Right renal pelvis (tissue), 4 donors: ENCODE measurements at places on chromosomes 5 and 9.

DNA sequence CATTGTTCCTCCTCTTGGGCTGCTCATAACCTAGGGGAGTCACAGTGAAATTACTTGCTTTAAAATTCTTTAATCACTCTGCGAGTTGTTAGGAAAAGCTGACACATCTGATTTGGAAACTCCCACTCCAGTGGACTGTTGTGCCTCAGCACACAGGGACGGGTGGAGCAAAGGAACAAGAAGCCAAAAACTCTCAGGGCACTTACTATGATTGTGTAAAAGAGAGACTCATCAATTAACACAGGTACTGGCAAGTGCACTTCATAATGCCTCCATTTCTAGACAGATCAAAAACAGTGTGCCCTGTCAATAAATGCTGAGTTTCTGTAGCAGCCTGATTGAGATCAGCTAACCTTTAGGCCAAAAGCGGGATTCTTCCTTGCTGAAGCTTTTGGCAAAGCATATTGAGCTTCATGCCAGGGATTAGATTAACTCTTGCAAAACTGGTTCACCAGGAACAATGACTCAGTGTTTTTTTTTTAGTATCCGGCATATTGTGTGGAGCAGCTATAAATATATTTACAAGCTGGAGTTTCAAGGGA lies 55.9 kb downstream of the TMC1 start:
- DNase-seq = no peak

- DNase-seq = no peak
Observed at GRCh38 chr9:77966718-77967117, 64.9 kb downstream of the GNAQ start.

DNA sequence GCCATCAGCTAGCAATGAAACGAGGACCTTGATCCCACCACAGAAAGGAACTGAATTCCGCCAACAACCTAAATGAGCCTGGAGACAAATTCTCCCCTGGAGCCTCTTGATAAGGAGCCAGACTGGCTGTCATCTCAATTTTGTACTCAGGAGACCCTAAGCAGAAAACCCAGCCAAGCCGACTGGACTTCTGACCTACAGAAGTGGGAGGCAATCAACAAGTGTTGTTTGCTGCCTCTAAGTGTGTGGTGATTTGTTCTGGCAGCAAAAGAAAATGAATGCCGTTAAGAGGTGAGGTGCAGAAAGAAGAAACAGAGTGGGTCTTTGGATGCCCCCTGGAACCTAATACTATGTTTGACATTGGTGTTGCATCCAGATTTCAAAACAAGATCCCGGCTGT lies 72.7 kb upstream of the SPATA31E1 start:
- DNase-seq = no peak

DNA sequence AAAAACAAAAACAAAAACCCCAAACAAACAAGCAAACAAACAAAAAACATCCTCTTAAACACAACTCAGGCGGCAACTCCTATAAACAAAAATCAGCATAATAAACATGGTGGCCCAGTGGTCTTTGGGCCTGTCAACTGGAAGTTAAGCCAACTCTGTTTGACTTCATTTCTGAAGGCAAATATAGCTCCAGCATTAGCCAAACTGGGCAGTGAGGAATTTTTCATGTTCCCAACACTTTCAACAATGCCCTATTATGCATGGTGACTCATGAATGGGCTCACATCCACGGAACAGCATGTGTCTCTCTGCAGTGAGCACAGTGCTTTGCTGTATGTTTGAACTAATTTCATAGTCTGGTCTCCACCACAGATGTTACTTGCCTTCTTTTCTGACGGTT lies 143.9 kb upstream of the STC2 start:
- no peak for DNase-seq

GRCh38 chr5:135386886-135387628 lies 12.0 kb downstream of the MACROH2A1 start:
- no peak for DNase-seq

- no peak for DNase-seq
Observed at GRCh38 chr9:77498891-77499290, 149.2 kb downstream of the GNA14 start.

- no peak for DNase-seq
Observed at GRCh38 chr5:181203093-181203711, 1.8 kb downstream of the TRIM7 start.

DNA sequence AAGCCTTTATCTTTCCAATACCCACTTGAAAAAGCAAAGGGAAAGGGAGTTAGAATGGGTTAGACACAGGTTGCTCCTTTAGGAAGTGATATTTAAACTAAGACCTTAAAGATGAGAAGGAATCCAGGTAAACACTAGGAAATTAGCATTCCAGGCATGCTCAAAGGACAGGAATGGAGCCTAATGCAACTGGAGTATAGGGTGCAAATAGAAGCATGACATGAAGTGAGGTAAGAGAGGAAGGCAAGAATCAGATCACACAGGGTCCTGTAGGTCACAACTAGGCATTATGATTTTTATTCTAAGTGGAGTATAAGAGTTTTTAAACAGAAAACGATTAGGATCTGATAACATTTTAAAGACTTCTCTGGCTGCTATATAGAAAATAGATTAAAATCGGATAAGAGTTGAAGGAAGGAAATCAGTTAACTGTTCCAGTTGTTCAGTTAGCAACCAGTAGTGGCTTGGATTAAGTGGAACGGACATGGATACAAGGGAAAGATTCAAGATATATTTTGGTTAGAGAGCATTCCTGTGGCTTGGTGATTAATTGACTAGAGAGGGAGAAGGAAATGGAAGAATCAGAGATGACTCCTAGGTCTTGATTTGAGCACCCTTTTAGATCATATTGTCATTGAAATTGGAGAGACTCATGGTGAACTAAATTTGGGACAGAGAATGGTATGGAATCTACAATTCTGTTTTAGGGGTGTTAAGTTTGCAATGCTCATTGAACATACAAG lies 95.9 kb downstream of the FBXO4 start:
- no peak for DNase-seq

DNA sequence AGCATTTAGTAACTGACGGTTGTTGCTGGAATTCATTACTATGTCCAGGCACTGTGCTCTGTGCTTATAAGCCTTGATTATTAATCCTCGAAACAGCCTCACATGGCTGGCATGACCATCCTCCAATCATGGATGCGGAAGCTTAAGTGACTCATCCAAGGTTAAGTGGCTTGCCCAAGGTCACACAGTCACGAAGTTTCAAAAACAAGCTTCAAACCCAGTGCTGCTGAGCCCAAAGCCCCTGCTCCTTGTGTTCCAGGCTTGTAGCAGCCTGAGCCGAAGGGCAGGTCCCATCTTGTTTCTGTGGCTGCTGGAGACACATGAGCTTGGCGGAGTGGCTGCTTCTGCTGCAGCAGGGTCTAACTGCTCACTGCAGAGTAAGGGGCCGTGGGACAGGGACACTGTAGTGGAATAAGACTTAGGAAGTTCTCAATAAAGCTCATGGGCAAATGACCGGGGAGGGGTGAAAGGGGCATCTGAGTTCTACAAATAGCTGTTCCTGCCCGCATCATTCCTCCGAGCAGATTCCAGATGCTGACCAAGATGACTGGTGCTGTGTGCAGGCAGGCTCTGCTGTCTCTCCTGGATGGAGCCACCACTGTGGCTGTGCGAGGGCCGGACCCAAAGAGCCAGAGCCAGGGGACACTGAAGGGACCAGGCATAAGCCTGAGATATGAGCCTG lies 32.4 kb downstream of the WHRN start:
- no peak for DNase-seq

DNA sequence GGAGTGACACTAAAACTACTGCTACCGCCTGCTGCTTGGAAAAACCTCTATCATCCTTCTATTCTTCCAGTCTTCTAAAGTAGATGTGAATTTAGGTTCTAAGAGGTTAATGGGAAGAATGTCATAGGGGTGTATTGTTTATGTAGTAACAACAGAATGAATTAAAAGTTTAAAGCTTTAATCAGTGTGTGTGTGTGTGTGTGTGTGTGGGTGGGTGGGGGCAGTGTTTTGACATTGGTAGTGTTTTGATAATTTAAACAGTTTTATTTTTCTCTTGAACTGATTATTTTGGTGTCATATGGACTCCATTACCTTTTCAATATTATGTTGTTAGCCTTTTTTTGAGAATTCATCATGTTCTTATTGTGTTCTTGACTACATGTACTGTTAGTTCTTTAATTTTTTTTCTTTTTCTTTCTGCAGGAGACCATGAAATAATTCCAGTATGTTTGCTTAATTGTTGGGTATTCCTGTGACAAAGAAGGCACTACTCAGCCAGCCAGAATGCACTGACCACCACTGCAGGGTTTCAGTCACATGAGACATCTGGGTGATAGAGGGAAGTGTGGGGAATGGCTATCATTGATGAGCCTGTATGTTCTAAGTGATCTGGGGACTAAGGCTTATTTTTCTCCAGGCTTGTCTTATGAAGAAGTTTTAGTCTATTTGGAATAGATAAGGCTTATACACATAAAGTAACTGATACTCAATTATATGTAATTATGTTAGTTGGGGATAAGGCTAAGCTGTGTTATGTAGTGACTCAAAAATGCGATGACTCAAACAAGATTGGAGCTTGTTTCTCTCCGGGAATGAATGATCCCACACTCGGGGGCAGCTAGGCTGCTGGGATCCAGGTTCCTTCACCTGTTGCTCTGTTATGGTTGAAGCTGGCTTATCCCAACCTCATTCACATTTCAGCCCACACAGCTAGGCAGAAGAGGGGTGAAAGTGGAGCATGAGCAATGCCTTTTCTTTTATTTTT lies 50.2 kb upstream of the ACTBL2 start:
- DNase-seq = no peak

GRCh38 chr5:111364992-111365391 lies 140.8 kb downstream of the CAMK4 start:
- DNase-seq = no peak

DNA sequence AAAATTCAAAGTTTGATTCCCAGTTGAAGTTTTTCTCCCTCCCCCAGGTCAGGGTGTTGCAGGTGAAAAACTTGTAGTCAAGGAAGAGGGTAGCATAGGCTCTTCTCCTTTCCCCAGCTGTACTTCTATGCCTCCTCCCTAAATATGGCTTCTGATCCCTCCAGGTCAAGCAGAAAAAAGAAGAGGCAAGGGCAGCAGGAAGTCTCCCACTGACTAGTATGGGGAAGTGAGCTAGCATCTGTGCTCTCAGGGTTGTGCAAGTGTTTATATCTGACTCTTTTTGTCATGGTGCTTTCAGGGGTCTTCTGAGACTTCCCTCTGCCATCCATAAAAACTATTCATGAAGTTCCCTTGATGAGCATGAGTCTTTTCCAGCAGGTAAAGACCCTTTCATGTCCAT lies 76.0 kb downstream of the ATPSCKMT start:
- no peak for DNase-seq

DNA sequence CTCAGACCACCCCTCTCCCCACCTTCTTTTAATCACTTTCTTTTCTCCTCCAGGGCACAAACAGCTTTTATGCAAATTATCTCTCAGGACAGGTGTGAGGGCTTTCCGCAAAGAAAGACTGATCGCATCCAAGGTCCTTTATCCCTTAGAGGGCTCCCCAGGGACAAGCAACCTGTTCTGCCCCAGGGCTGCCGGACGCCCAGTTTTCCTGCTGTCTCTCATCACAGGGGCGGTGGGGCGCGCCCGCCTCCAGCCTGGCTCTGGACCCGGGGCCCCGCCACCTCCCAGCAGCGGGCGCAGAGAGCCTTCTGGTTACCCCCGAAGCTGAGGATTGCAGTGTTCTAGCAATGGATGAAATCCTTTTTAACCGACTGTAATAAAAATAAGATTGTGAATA lies 266.1 kb downstream of the CWC27 start:
- no peak for DNase-seq

- peak; percentile 12 for DNase-seq
Observed at GRCh38 chr5:153147891-153148623, 342.4 kb upstream of the GRIA1 start.

GRCh38 chr9:19127871-19128500 lies 694 bp upstream of the PLIN2 start:
- no peak for DNase-seq

- no peak for DNase-seq
Observed at GRCh38 chr5:52740007-52740406, 47.7 kb upstream of the ITGA1 start.

- DNase-seq = no peak
Observed at GRCh38 chr9:123028136-123028535, 5.3 kb upstream of the GPR21 start.

DNA sequence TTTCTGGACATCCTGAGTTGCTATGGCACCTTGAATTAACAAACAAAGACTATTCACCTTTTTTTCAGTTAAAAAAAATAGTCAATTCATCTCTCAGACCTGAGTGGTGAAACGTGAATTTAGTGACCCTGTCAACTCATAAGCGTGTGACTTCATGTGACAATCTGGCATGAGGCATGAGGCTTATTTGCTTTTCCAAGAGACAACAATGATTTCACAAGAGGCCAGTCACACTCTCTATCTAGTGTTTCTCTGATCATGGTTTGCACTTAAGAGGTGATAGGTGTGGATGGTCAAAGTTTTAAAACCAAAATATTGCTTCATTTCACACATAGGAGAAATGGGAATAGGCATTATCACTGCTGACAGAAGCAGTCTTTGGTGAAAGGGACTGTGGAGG lies 559.6 kb upstream of the ACO1 start:
- no peak for DNase-seq

GRCh38 chr9:113493203-113493520 lies 29.6 kb downstream of the RGS3 start:
- no peak for DNase-seq

DNA sequence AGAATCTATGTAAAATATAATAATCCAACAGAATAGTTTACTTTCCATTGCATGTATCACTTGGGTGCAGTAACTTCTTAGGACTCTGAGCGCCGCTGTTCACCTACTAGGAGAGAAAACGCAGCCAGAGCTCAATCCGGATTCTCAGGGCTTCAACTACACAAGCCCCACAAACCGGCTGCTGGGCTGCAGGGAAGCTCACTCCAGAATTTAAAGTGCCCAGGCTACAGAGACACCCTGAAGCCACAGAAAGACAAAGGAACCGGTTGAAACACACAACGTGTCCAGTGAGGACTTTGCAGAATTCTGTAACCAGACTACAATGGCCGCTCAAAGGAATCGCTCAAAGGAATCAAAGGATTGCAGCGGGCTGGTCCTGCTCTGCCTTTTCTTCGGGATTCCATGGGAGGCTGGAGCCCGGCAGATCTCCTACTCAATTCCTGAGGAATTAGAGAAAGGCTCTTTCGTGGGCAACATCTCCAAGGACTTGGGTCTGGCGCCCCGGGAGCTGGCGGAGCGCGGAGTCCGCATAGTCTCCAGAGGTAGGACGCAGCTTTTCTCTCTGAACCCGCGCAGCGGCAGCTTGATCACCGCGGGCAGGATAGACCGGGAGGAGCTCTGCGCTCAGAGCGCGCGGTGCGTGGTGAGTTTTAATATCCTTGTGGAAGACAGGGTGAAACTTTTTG lies at the start of gene PCDHGA10:
Gene PCDHGA10, plus strand, starts transcription at position 134 of the 686 bp plus-strand sequence. Its CDS starts 189 bp downstream, at position 323.
- no peak for DNase-seq

GRCh38 chr5:150618588-150619281 lies 21.7 kb upstream of the SYNPO start:
- DNase-seq = no peak

DNA sequence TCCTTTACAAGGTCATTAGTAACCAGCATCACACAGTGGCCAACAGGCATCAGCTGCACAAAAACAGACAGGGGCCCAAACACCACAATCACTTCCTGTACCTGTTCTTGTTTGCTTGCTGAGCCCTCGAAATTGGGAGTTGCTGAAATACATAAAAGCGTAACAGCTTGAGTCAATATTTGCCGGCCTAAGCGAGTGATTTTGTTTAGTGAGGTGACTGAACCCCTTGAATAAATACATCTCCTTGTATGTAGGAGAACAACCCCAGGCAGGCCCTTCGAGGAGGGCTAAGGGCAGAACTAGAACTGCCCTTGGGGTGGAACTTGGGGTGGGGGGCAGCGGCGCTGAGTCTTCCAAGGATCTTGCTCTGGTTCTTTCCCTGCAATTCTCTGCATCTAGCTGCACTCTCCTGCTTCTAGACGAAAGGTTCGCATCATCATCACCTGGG lies 502.5 kb downstream of the RASEF start:
- DNase-seq = no peak
